ENCODE measurements at places on chromosomes 11 and 22.

DNA sequence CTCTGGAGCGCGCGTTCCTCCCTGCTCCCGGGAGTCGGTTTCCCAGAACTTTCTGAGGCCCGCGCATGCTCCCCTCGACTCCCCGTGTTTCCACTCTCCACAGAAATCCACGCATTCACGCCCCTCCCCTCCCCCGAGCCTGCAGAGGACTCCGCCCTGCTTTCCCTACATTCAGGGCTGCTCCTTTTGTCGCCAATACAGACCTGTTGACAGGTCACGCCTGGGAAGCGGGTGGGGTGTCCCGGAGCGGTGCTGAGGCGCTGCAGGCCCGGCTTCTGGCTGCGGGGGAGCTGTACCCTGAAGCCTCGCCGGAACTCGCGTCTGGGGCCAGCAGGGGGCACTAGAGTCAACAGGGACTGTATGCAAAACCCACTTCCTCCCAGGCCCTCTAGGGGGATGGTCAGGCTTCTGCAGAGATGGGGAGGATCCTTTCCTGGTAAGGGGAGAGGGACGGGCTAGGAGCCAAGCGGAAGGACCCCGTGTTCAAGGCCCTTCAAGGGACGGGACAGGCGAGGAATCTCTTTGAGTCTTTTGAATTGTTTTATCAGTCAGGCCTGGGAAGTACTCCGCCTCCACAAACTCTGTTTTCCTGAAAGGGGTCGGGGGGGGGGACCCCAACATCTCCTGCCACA is at the start of gene PRAME:
Gene PRAME (minus strand): TSS at position 294 of the 632 bp plus-strand sequence. CDS start 2,433 bp downstream, outside the sequence.
- H3K27me3 ChIP-seq: peaks cover 1% of the 10 kb centered on the region
- DNase-seq: peak; percentile 84
- peaks cover 4% of the 10 kb centered on the region for H3K4me1 ChIP-seq

- DNase-seq: peak; percentile 28
- H3K4me1 ChIP-seq: peaks cover 30% of the 10 kb centered on the region
- peak within 1 kb of the TSS; percentile 99 for H3K27ac ChIP-seq
- no peaks in the 10 kb centered on the region for H3K27me3 ChIP-seq
Measured at GRCh38 chr11:104968355-104968855, at the start of gene CASP4. Gene CASP4 (minus strand): TSS chr11:104968574. CDS start chr11:104968525, 49 bp downstream.

- peaks cover 3% of the 10 kb centered on the region for H3K36me3 ChIP-seq
- no peak for DNase-seq
- H3K4me3 ChIP-seq: no peak overlapping the region
- H3K27ac ChIP-seq: no peak overlapping the region
Measured at GRCh38 chr11:113389272-113389671, 1.7 kb downstream of the ANKK1 start.

- no peaks in the 10 kb centered on the region for H3K4me1 ChIP-seq
- no peak overlapping the region for H3K27ac ChIP-seq
- H3K4me3 ChIP-seq: no peak overlapping the region
- H3K36me3 ChIP-seq: peaks cover 26% of the 10 kb centered on the region
- no peak for DNase-seq
Measured at GRCh38 chr11:47786373-47786772, 19.2 kb upstream of the FNBP4 start.

DNA sequence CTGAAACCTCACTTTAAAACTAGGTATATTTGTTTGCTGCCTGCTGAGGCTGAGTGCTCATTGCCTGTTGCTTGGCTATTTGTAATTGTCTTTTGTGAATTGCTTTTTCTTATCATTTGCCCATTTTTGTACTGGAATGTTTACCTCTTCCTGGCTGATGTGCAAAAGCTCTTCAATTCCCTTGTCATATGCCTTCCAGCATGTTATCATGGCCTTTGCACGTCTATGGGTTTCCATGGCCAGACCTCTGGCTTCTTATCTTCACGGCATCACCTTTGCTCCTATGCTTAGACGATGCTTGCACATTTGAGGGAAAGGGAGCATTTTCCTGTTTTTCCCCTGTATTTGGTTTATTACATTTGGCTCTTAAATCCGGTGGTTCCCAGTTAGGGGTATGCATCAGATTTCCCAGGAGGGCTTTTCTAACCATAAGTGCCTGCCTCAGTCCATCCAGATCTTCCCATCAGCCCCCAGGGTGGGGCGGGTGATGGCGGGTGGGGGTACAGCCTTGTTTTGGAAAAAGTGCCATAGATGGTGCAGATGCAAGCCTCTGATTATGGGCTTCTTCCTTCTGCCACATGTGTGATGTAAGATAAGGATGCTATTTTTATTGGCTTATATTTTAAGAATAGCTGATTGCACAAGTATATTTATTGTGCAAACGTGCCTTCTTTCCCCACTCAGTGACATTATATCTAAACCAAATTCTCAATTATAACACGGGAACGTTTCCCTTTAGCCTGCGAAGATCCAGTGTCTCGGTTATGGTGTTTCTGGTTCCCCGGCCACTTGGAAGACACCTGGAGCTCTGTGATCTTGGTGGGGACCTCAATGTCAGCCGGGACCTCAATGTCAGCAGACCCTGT is 70.6 kb upstream of the SEPTIN5 start:
- H3K27ac ChIP-seq: no peak overlapping the region
- H3K36me3 ChIP-seq: peaks cover 3% of the 10 kb centered on the region
- H3K27me3 ChIP-seq: peaks cover 20% of the 10 kb centered on the region
- no peak for DNase-seq

GRCh38 chr11:116033931-116034553 is 529.8 kb upstream of the CADM1 start:
- peaks cover 4% of the 10 kb centered on the region for H3K27me3 ChIP-seq
- H3K4me1 ChIP-seq: no peaks in the 10 kb centered on the region
- H3K27ac ChIP-seq: no peak overlapping the region
- no peaks in the 10 kb centered on the region for H3K36me3 ChIP-seq

DNA sequence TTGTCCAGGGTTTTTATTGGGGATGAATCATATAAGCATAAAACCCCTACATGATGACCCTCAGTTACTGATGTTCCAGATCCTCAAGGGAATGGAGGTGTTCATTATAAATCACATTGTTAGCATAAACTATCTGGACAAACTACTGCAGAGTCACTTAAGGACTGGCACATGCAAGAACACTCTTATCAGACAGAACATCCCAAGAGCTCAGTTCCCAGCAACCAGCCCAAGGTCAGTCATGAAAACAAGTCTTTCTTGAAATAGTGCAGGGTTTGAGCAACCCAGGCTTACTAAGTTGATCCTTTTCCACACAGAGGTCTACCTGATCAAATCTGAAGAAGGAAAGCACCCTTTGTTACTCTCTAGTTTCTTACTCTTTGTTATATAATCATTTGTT is 13.5 kb upstream of the PTS start:
- no peak overlapping the region for H3K4me3 ChIP-seq
- peaks cover 2% of the 10 kb centered on the region for H3K27me3 ChIP-seq
- H3K27ac ChIP-seq: no peak overlapping the region
- H3K4me1 ChIP-seq: no peaks in the 10 kb centered on the region
- H3K36me3 ChIP-seq: no peaks in the 10 kb centered on the region
- no peak for DNase-seq

GRCh38 chr22:47397673-47398072 is 635.2 kb downstream of the TBC1D22A start:
- no peaks in the 10 kb centered on the region for H3K4me1 ChIP-seq
- no peak overlapping the region for H3K27ac ChIP-seq
- H3K4me3 ChIP-seq: no peak overlapping the region
- peaks cover 2% of the 10 kb centered on the region for H3K27me3 ChIP-seq
- H3K36me3 ChIP-seq: no peaks in the 10 kb centered on the region
- DNase-seq: no peak

GRCh38 chr11:7513234-7514098 is at the start of gene PPFIBP2:
Gene PPFIBP2 (plus strand): TSS chr11:7513999. CDS start chr11:7549476, 35,477 bp downstream.
- H3K27me3 ChIP-seq: no peaks in the 10 kb centered on the region
- DNase-seq: peak; percentile 91
- peaks cover 55% of the 10 kb centered on the region for H3K4me1 ChIP-seq
- H3K4me3 ChIP-seq: peak within 1 kb of the TSS; percentile 80
- H3K27ac ChIP-seq: no peak within 1 kb of the TSS

DNA sequence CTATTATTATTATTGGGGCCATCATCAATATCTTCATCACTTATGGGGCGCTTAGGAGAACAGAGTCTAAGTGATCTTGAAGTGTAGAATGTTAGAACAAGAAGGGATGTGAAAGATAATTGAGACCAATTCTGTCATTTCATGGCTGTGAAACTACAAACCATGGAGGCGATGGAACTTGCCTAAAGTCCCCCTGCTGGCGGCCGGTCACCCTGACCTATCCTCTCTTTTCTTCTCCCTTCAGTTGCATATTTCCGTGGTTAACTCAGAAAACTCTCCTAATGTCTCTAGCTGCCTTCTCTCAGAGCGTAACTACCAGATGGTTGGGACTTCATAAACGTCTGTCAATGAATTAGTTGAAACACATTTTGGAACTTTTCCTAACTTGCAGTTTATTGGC is 6.6 kb upstream of the OR4B1 start:
- no peaks in the 10 kb centered on the region for H3K36me3 ChIP-seq
- H3K4me3 ChIP-seq: no peak overlapping the region
- H3K27me3 ChIP-seq: peaks cover 11% of the 10 kb centered on the region
- DNase-seq: no peak
- no peak overlapping the region for H3K27ac ChIP-seq

GRCh38 chr22:27820896-27821866 is 19.6 kb upstream of the MN1 start:
- H3K36me3 ChIP-seq: peaks cover 5% of the 10 kb centered on the region
- DNase-seq: no peak
- H3K4me1 ChIP-seq: no peaks in the 10 kb centered on the region
- H3K27me3 ChIP-seq: peaks cover 4% of the 10 kb centered on the region

DNA sequence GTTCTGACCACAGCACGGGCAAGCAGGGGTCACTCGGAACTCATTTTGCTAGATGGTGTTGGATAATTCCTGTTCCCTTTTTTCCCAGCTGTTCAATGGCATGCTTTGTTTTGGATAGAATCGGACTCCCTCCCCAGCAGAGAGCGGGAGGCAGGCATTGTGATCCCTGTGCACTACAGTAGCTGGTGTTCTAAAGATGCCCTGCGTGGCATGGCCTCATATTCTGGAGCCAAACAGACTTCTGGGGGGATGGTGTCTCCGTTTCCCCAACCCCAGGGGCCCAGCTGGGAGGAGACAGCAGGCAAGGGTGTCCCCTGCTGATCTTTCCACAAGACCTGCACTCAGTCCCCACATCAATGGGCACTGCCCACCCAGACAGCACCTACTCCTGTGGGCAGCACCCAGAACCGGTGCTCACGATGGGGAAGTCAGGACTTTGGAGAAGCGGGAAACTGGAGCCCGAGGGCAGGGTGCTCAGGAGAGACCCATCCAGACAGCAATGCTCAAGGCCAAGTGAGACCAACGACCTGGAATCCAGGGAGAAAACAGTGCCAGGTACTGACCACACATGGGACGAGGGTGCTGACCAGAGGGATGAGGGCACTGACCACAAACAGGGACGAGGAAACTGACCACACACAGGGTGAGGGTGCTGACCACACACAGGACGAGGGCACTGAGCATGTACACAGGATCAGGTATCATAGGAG is 934.9 kb downstream of the BRD1 start:
- H3K36me3 ChIP-seq: no peaks in the 10 kb centered on the region
- H3K27ac ChIP-seq: no peak overlapping the region
- DNase-seq: no peak

DNA sequence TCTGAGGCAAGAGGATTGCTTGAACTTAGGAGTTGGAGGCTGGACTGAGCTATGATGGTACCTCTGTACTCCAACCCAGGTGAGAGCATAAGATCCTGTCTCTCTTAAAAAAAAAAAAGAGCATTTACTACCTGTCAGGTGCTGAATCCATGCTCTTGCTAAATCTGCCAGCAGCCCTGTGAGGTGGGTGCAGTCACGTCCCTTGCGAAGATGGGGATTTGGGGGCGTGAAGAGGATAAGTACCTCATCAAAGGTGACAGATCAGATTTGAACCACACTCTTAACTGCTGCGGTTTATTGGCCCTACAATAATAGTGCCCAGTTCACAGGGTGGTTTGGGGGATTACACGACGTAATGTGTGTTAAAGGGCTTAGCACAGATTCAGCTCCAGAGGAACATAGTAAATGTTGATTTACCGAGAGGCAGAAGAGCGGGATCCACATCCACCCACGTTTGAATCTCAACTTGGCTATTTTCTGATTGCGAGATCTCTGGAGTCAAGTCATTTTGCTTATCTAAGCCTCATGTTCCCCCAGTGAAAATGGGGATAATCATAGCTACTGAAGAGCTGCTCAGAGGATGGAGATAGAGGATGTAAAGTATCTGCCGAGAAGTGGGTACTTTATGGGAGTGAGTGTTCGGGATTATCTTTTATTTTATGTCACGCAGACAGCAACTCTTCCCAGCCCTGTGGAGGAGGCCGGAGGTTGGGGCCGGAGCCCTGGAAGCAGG is 28.1 kb upstream of the LRRC10B start:
- H3K27ac ChIP-seq: no peak overlapping the region
- no peak overlapping the region for H3K4me3 ChIP-seq
- H3K36me3 ChIP-seq: no peaks in the 10 kb centered on the region

- peak; percentile 64 for DNase-seq
- peak overlapping the region; percentile 83 for H3K27ac ChIP-seq
- H3K27me3 ChIP-seq: no peaks in the 10 kb centered on the region
- H3K4me3 ChIP-seq: peak overlapping the region; percentile 75
Measured at GRCh38 chr11:67356864-67357561, 3.7 kb upstream of the POLD4 start.

DNA sequence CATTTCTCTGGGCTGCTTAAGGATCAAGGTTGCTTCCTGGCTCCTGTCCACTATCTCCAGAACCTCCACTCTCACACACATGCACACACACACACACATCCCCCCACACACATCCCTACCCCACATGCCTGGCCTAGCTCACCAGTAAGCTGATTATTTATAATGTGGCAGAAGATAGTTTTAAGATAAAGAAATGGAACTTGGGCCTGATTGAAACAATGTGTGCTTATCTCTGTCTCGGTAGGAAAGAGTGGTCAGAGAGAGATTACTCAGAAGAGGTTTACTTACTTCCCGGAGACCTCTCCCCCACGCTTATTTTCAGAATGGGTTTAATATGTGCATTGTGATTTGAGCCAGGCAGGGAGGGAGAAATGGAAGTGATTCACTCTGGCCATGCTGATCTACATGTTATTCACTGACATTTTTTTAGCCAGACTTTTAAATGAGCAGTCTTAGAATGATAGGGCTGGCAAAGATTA is 422.4 kb downstream of the TENM4 start:
- H3K27me3 ChIP-seq: peaks cover 22% of the 10 kb centered on the region
- DNase-seq: no peak
- no peak overlapping the region for H3K27ac ChIP-seq
- H3K4me1 ChIP-seq: no peaks in the 10 kb centered on the region
- no peak overlapping the region for H3K4me3 ChIP-seq
- H3K36me3 ChIP-seq: no peaks in the 10 kb centered on the region

DNA sequence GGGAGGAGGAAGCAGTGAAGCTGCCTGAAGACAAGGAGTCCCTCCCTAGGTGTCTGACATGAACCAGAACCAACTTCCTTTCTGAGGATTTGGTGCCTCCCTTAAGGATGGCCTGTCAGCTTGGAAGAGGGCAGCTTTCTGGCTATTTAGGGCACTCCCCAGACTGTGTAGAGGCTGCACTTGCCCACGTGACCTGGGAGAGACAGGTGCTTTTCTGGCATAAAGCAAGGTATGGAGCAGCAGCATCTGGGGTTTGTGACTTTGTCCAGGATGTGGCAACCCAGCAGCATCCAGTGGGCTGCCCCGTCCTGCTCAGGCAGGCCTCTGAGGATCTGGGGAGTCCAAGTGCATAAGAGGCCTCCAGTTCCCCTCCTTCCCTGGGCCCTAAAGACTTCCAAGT is 42.0 kb upstream of the TLCD5 start:
- H3K4me1 ChIP-seq: no peaks in the 10 kb centered on the region
- peaks cover 7% of the 10 kb centered on the region for H3K27me3 ChIP-seq
- no peak overlapping the region for H3K27ac ChIP-seq
- no peak for DNase-seq

- H3K27me3 ChIP-seq: peaks cover 50% of the 10 kb centered on the region
- no peak for DNase-seq
- H3K36me3 ChIP-seq: peaks cover 4% of the 10 kb centered on the region
- H3K4me1 ChIP-seq: peaks cover 28% of the 10 kb centered on the region
Measured at GRCh38 chr22:37416827-37417226, 10.5 kb downstream of the ELFN2 start.

Measured in memory B cell (primary cell).